ENCODE measurements at places on chromosomes 11 and 22.

DNA sequence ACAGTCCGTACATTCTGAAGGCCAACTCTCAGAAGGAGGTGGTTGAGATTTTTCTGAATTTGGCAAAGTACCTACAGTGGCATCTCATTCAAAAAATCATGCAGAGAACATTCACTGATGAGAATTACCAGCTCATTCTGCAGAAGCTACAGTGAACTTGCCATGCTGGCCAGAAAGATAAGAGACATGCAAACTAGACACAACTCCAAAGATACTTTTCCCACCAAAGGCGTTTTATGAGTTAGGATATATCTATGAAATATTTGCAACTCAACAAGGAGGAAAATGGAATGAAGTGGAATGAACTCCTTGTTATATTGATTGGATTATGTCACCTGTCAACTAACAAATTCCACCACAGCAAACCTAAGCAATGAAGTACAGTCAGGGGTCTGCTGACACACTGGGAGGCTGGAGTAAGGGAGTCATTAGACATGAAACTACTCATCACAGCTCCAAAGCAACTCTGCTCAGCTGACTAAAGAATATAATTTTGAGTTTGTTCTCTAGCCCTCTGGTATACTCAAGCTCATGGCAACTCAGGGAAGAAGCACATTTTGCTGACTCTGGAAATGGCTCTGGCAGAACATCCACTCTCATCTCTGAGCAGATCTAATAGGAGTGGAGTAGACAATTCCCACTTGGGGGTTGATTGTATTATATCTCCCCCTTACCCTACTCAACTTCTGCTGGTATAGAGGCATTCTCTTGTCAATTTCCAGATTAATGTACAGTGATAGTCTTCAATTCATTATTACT is 22.9 kb downstream of the MAML2 start:
- DNase-seq, result no peak

GRCh38 chr11:119373921-119374631 is 7.4 kb downstream of the USP2 start:
- peak; percentile 80 for DNase-seq

DNA sequence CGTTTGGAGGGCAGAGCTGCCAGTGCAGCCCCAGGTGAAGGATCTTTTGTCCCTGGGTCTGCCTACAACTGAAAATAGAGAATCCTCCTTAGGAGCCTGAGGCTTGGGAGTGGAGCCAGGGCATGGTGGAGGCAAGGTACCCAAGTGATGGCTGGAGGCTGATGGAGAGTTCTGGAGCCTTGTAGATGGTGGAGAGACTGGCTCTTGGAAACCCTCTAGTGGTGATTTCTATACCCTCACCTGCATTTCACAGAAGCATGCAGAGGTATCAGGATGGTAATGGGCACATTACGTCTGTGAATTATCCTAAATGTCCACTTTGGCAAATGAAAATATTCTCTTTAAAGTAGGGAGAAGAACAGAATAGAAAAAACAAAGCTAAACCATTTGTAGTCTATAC is 44.4 kb downstream of the INSC start:
- no peak for DNase-seq

DNA sequence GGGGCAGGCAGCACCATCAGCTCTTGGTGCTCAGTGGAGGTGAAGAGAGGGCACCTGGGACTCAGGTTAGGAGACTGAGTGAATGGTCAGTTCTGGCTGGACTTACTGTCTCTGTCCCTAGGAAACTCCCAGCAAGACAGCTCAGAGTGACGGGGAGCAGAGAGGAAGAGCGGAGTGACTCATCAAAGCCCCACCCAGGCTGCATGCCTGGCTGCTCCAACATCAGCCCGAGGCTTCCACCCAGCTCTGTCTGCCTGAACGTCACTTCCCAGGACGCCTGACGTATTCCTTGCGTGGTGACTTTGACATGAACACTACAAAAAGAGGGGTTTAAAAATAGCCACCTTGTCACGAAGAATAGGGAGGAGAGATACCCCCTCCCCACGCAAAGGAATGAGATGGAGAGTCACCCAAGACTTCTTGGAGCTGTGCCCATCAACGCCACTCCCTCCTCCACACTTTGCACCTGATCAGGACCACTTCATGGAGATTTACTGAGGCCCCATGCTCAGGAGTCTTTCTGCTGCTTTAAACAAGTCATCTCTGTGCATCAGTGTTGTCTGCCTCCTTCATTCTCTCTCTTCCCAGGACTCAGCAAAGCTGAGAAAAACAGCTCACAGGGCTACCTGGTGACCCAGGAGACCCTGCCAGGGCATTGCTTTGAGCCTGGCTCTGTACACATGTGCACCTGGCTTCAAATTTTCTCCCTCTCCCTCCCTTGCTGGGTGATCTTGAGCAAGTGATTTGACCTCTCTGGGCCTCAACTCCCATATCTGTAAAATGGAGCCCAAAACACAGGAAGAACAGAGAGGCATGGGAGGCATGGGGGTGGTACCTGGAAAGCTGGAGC is 83.1 kb downstream of the MN1 start:
- DNase-seq, result peak; percentile 78

GRCh38 chr11:97367406-97368083 is 977.7 kb downstream of the JRKL start:
- no peak for DNase-seq

GRCh38 chr11:115760461-115761320 is 256.5 kb upstream of the CADM1 start:
- DNase-seq, result no peak

GRCh38 chr11:396948-397548 is 3.0 kb downstream of the PKP3 start:
- peak; percentile 82 for DNase-seq

- no peak for DNase-seq
These were observed 152.9 kb upstream of the GRIA4 start for GRCh38 chr11:105456950-105457349.

DNA sequence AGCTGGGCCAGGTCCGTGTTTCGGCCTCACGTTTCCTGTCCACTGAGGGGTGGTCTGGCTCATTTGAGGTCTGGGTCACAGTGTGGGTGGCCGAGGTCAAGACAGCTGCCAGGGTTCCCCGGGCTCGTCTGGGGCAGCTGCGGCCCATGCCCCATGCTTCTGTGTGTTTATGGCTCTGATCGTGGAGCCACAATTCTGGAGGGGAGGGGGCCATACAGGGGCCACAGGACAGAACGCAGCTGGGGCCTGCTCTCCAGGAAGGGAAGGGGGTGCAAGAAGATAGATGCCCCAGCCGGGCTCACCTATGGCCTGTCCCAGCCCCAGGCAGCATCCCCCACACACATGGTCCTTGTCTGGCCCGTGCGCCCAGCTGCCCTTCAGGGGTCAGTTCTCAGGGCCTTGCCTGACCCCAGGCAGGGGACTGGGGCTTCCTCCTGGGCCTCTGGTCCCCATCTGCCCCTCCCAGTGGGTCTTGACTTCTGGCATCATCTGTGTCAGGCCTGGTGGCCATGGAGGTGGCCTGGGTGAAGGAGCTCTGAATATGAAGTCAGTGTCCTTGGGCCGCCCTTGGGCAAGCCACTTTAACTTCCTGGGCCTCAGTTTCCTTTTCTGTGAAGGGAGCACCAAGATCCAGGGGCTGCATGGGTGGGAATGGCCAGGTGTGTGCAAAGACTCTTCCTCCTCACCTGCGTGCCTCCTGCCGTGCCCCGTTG is 8.4 kb downstream of the TSPAN32 start:
- DNase-seq, result no peak

Measured in left ventricle myocardium superior (tissue), 1 donor.